ENCODE measurements at places on chromosomes 7 and 10. TPM values are rescaled to one million over a fixed set of nuclear protein-coding genes. Genes with fewer than 3 reads are reported as not detected.

Gene GPR26
- total RNA-seq, result not detected

Gene INMT
- not detected for total RNA-seq

Gene SHTN1
- 20.7 TPM for total RNA-seq

Gene WDFY4
- total RNA-seq, result 4.9 TPM

Gene PTF1A
- total RNA-seq, result not detected

Gene ICA1
- total RNA-seq, result 45.6 TPM

Gene CRYGN
- not detected for total RNA-seq

Gene ZKSCAN1
- total RNA-seq, result 40.4 TPM

Gene PTPN20
- total RNA-seq, result 0.57 TPM

Gene GIMAP2
- total RNA-seq, result 44.8 TPM

Gene PALD1
- total RNA-seq, result 38.7 TPM

Gene MKI67
- 63.0 TPM for total RNA-seq

Gene HABP2
- total RNA-seq, result not detected

Gene HOXA4
- 1.9 TPM for total RNA-seq

Gene CTAGE15
- total RNA-seq, result not detected

Gene NXPH1
- total RNA-seq, result not detected

Gene EGFR
- 5.1 TPM for total RNA-seq

Gene TMEM130
- not detected for total RNA-seq

Gene SLC16A12
- total RNA-seq, result 0.80 TPM

Gene MRC1
- total RNA-seq, result 16.2 TPM

Gene CBLL1
- total RNA-seq, result 55.9 TPM

Gene OR2A42
- not detected for total RNA-seq

Gene SLC18A3
- not detected for total RNA-seq

Gene SPDYE16
- not detected for total RNA-seq

Gene PROSER2
- 10.2 TPM for total RNA-seq

All from thoracic aorta endothelial cell (primary cell).